Lung microvascular endothelial cell (primary cell): ENCODE measurements at places on chromosomes 11 and 22.

GRCh38 chr11:14304601-14305000, 54.4 kb downstream of the RRAS2 start:
- DNase-seq = no peak

GRCh38 chr22:26689513-26690301, 32.3 kb downstream of the MIAT start:
- DNase-seq = no peak

DNA sequence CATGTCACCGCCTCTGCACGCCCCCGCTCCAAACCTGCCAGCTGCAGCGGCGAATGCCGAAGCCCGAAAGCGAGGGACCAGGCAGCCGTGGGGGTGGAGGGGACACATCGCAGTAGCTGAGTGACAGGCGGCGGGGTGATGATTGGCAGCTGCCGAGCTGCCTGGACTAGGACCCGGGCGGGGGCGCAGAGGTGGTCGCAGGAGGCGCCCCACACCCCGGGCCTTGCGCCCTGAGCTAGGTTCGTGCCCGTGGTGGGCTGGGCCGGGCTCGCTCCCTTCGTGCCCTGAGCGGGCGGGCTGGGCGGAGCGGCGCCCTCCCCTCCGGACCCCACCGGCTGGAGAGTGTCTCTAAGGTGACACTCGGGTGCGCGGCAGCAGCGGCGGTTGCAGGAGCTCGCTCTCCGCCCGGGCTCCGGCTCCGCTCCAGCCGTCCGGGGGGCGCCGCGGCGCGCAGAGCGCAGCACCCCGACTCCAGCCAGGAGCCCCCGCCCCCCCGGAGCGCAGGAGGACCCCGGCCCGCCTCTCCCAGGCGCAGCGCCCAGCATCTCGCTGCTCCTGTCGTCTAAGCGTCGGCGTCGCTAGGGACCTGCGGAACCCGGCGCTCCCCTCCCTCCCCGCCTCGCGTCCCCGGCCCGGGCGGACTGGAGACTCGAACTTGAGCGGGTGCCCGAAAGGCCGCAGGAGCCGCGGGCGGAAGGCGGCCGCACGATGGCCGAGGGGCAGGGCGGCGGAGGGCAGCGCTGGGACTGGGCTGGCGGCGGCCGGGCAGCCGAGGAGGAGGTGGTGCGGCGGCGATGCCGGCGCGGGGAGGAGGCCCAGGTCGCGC, 14.5 kb upstream of the DGKZ start:
- DNase-seq = no peak

GRCh38 chr11:66268952-66269905, 790 bp downstream of the RAB1B start:
- peak; percentile 32 for DNase-seq

GRCh38 chr22:17786435-17787161, 12.3 kb upstream of the BID start:
- DNase-seq = peak; percentile 87

DNA sequence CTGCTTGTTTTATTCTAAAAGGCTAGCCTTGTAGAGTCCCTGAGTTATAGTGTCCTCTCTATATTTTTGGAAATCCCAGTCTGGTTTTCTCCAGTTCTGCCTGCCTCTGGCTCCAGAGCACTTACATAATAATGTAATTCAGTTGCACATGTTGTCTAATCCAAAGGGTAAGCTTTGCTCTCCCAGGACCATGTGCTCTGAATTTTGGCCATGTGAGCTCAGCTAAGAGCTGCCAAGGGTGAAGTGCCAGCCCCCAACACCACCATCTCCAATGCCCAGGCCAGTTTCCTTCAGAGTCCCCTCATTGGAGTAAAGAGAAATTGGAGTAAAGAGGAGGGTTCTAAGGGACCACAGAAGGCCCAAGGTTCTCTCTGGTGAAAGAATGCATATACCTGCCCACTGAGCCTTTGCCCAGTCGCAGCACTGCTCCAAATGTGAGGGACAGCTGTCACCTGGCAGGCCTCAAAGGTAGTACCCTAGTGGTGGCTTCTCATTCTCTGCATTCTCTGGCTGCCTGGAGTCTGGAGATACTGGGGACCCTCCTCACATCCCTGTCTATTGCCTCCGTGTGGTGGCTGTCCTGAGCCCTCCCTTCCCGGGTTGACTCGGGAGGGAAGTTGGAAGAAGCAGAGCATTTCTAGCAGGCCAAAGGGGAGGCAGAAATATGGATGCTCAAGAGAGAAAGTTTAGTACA, 4.9 kb downstream of the CRY2 start:
- DNase-seq = no peak

GRCh38 chr22:18028817-18029527, 4.6 kb upstream of the MICAL3 start:
- no peak for DNase-seq

DNA sequence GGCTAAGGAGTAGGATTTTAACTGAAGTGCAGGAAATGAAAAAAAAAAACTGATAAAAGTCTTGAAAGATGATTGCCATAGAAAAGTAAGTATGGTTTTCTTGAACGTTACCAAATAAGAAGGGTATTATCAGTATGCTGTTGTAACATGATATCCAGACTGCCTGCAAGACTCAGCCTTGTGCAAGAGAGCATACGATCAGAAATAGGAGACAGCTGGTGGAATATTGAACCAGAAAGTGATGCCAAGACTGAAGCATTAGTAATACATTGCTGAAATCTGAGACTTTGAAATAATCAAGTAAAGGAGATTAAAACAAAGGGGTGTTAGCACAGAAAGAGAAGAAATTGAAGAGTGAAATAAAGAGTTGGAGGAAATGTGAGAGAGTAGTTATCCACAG, 452.7 kb upstream of the CNTN5 start:
- no peak for DNase-seq

DNA sequence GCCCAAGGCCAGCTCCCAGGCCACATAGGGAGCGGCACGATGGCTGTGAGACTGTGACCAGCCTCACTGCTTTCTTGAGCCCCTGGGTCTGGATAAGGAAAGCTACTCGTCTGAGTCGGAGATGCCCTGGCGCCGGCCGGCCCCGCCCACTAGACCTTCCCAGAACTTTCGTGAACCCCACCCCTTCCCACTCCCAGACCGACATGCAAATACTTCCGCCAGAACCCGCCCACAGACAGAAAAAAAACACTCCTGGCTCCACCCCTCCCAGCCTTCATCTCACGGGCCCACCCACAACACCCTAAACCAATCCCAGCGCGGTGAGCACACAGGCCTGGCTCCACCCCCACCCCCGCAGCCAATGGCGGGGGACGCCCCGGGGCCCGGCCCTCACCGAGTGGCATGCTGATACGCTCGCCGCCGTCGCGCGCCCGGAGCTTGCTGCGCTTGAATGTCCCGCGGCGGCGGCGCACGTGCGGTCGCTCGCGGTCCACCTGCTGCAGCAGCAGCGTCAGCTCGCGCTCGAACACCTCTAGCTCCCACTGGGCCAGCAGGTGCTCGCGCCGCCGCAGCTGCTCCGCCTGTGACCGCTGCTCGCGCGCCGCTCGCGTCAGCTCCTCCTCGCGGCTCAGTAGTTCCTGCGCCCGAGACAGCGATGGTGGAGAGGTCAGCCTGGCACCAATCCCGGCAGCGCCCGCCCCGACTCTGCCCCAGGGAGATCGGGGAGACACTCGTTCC, 7.0 kb downstream of the MAP3K11 start:
- peak; percentile 95 for DNase-seq

DNA sequence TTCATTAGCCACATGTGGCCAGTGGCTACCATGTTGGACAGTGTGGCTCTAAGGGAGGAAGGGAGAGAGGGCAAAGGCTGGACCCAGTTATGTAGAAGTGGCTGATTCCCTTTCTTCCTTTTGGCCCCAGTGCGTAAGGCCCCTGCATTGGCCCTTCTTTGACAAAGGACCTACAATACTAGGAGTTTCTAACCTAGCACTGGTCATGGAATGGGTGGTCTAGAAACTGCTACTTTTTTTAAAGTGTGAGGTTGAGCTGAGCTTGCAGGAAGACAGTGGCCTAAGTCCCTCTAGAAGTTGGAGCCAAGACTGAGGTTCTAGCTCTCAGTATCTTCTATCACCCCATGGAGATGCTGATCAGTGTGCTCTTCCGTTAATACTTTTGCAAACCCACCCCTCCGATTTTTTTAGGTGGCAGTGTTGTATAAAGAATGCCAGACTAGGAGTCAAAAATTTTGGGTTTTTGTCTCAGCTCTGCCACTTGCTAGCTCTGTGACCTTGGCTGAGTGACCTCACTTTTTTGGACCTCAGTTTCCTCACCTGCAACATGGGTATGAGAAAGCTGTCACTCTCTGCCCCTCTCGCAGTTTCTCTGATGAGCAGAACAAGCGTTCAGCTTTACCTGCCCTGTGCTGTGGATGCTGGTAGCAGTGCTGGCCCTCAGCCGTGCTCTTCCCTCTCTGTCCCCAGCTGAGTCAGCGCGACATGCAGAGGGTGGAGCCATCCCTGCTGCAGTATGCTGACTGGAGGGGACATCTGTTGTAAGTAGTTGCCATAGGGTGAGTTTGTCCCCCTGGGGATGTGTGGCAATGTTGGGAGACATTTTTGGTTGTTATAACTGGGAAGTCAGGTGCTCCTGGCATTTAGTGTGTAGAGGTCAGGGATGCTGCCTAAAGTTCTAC, 6.9 kb downstream of the ACCS start:
- DNase-seq = no peak

- DNase-seq = no peak
These were observed 4.8 kb upstream of the NUP98 start for GRCh38 chr11:3802011-3802790.

- peak; percentile 88 for DNase-seq
These were observed 5.9 kb downstream of the CENPM start for GRCh38 chr22:41940832-41941765.

GRCh38 chr11:40401132-40401853, 1058.2 kb downstream of the LRRC4C start:
- DNase-seq = peak; percentile 10

DNA sequence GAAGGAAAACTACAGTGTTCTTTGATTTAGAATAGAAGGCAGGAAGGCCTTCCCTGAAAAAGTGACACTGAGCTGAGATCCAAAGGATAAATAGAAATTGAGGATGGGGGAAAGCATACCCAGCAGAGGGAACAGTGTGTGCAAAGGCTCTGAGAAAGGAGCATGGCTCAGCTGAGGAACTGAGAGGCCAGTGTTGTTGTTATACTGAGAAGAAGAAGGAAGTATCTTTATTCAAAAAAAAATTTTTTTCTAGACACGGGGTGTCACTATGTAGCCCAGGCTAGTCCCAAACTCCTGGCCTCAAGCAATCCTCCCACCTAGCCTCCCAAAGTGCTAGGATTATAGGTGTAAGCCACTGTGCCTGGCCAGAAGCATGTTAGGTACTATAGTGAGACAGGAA, 3.5 kb upstream of the PIK3C2A start:
- DNase-seq = no peak

DNA sequence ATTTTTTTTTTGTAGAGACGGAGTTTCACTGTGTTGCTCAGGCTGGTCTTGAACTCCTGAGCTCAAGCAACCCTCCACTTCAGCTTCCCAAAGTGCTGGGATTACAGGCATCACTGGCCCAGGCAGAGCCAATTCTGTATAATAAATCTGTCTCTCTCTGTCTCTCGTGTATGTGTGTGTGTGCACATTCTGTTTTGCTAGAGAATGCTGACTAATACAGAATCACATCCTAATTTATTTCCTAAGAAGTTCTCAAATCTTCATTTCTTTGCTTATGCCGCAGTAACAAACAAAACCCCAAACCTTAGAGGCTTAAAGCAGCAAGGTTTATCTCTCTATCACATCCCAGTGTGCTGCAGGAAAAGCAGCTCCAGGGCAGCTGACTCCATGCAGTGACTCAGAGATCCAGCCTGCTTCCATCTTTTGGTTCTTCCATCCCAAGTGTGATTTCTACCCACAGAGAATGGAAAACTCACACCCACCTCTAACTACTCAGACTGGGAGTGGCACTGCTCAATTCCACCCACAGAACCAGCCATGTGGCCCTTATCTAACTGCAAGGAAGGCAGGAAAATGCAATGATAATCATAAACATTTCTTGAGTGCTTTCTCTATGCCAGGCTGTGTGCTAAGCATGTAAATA, 35.1 kb upstream of the LRRC10B start:
- no peak for DNase-seq

DNA sequence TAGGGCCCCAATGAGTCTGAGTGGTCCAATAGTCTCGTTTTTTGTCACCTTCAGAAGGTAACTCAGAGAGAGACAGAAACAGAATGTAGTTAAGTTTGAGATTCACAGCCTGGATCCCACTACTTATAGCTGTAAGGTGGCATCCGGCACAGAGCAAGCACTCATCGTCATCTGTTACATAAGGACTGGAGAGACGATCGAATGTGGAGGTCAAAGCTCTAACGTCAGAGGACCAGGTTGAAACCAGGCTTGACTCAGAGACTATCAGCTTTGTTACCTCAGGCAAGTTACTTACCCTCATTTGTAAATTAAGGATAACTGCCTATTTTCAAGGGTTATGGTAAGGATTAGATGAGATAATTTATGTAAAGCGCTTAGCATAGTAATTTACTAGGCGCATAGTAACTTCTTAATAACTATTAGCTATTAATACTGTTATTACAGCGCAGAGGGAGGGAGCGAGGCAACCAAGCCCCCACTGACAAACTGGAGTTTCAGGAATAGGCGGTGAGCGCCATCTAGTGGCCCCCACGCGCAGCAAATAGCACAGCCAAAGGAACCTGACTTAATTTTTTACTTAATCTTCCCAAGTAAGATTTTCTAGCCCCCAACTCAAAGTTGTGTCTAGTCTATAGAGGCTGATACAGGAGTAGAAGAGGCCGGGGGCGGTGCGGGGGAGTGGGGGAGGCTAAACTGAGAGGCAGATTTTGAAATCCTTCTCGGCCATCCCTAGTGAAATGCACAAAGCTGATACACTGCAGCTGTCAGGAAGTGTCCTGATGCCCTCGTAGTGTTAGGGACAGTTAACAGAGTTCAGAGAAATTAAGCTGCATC, 29.0 kb upstream of the API5 start:
- peak; percentile 51 for DNase-seq

DNA sequence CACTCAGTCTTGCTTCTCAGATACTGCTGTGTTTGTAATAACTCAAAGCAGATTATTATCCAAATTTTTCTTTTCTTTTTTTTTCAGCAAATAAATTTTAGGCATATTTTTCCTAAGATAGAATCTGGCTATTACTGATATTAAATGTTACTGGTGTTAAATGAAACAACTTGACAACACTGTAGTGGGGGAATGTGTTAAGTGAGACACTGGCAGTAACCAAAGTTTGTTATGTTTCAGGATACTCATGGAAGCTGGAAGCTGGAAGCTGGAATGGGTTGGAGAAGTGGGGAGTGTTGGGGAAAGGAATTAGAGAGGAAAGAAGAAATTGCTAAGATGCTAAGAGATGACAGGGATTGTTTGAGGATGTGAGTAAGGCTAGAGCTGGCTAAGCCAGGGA, 24.9 kb downstream of the PGR start:
- no peak for DNase-seq

- peak; percentile 59 for DNase-seq
These were observed 24.4 kb downstream of the RTN4R start for GRCh38 chr22:20243537-20244249.

DNA sequence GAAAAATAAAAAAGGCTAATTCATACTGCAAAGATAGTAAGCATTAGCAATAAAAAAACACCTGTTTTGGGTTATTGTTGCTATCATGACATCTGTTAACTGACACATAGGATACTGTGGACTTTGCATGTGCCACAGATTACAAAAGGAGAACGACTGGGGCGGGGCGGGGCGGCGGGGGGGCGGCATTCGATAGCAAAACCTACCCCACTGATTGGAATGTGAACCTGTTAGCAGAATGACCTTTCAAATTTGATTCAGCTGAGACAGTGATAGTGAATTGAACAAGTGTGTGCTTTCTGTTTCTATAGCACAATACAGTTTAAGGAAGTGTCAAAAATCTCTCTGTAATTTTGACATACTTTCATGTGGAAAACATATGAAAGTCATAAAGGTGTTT, 14.9 kb downstream of the MMP20 start:
- no peak for DNase-seq
